C1 segment of cervical spinal cord (tissue), 14 donors: ENCODE measurements at places on chromosomes 6 and 20.

DNA sequence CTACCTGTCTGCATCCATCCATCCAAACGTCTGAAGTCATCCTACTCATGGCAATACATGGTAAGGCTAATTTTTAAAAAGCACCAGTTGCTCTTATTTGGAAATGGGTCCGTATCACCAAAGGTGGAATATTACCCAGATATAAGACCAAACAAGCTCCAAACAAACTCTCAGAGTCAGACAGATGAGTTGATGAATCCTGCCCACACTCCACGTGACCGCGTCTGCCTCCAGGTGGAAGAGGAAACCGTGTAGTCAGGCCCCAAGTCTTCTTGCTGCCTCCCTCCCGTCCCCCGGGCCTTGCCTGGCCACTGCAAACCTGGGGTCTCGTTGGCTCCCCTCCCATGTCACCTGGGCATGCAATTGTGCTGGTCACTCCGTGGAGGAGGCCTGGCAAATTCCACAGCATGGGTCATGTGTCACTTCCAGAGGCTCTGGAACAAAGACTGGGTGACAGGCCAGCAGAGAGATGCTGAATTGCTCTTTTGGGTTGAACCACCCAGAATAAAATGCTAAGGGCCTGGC is 31.8 kb downstream of the CTCFL start:
- DNase-seq, result no peak

DNA sequence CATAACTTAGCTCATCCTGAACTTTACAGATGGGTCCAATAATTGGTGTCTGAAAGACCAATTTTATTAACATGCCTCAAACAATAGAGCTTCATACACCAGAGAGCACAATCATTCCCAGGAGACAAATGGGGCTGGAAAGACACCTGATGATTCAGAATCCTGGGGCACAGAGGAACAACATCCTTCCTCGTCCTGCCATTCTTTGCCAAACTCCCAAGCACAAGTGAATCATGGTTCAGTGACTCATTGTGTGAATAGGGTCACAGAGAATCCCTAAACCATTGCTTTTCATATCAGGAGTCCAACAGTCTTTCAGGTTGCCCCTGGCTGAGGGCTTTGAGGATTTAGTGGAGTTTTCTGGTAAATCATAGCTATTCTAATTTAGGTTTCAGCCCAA is 266.4 kb upstream of the BMP2 start:
- no peak for DNase-seq

DNA sequence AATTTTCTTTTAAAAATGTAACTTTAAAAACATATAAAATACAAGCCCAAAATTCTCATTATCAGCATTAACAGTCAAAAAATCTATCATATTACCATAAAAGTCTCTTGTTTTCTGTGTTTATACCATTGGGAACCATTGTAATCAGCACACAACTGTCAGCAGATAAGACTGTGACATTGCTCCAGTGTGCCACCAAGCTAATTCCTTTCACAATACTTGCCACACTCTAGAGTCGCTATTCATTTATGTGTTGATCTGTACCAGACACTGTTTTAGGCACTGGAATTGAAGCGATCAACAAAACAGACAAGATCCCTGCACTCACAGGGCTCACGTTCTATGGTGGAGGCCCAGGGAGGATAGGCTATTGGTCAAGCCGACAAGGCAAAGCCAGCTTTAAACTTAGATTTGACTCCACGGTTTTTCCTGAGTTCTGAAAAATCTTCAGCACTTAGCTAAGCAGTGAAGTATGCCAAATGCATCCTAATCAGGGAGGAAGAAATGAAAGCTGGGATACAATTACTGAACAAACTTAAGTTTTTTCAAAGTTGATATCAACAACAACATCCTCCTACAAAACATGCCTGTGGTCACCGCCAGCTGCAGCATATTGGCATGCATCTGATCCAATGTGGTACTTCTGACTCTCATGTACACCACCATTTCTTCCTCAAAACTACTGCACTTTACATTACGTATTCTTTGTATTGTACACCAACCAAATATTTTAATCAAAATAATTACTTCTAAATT is 60.5 kb downstream of the GMDS start:
- DNase-seq, result no peak

GRCh38 chr6:79230149-79230548 is 4.3 kb downstream of the HMGN3 start:
- no peak for DNase-seq

DNA sequence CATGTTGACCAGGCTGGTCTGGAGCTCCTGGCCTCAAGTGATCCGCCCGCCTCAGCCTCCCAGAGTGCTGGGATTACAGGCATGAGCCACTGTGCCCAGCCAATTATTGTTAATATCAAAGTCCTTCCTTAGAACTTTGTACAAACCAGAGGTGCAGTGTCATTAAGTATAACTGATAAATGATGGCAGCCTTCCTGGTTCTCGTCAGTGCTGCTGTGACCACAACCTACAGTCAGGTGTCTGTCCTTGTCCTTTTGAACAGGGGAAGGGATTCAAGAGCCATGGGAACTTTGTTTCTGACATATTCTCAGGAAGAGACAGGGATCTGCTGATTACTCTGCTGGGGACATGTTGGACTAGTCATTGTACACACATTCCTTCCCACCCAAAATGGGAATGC is 103.2 kb upstream of the TIAM2 start:
- no peak for DNase-seq

GRCh38 chr6:132685009-132685408 is 26.0 kb upstream of the TAAR1 start:
- no peak for DNase-seq

GRCh38 chr6:10350720-10351119 is 64.2 kb downstream of the TFAP2A start:
- no peak for DNase-seq

DNA sequence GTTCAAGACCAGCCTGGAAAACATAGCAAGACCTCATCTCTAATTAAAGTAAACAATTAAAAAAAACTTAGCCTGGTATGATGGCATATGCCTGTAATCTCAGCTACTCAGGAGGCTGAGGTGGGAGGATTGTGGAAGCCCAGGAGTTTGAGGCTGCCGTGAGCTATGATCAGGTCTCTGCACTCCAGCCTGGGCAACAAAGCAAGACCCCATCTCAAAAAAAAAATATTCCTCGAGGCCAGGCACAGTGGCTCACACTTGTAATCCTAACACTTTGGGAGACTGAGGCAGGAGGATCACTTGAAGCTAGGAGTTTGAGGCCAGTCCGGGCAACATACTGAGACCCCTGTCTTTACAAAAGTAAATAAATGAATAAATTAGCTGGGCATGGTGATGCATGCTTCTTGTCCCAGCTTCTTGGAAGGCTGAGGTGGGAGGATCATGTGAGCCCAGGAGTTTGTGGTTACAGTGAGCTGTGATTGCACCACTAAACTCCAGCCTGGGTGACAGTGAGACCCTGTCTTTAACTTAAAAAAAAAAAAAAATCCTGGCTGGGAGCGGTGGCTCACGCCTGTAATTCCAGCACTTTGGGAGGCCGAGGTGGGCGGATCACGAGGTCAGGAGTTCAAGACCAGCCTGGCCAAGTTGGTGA is 9.3 kb upstream of the C2 start:
- DNase-seq, result no peak

DNA sequence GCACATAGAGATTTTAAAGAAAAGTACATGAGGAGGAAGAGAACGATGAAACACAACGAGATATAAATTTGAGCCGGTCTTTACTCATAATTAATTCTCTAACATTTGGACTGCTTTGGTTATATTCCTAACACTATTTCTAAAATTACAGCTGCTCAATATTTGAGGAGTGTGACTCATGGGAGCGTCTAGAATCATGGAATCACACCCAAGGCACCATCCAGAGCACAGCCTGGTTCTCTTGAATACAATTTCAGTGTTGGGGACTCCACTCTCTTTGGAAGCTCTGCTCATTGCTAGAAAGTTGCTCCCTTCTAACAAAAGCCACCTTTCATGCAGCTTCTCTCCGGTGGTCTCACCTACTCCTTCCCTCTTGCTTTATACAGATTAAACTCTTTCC is 64.4 kb downstream of the LY86 start:
- DNase-seq, result no peak

- DNase-seq, result no peak
These were observed 1224.2 kb upstream of the GJE1 start for GRCh38 chr6:140908505-140908904.

DNA sequence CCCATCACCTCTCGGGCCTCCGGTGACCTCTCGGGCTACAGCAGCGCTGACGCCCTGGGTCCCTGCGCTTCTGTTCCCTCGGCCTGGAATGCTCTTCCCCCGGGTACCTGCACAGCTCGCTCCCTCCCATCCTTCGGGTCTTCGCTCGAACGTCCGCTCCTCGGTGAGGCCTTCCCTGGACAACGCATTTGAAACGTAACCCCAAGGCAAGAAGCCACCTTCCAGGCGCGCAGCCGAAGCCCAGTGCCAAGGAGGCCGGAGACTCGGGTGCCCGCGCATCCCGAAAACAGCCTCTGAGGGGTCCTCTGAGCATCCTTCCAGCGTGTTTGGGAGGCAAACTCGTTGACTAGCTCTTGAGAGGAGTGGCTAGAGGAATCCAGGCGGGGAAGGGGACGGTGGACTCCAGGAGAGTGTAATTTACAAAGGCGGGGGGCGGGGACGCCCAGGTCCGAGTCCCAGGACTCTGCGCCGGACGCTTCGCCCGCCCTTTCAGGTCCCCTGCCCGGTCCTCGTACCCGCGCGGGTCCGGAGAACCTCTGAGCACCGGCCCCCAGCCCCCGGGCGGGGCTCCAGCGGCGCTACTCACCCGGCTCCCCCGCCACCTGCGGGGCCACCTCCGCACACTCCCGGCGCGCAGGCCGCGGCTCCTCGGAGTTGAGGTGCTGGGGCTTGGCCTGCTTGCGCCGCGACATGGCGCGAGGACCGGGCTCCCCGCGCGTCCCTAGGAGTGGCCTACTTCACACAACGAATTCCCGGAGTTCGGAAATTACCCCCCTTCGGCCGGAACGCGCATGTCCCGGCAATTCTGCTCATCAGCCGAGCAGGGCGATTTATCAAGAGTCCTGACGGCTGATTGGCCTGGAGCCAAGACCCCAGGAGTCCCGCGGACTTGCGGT is 86.8 kb downstream of the ZFP64 start:
- no peak for DNase-seq

GRCh38 chr6:167219967-167220512 is 62.3 kb upstream of the GPR31 start:
- DNase-seq, result no peak

DNA sequence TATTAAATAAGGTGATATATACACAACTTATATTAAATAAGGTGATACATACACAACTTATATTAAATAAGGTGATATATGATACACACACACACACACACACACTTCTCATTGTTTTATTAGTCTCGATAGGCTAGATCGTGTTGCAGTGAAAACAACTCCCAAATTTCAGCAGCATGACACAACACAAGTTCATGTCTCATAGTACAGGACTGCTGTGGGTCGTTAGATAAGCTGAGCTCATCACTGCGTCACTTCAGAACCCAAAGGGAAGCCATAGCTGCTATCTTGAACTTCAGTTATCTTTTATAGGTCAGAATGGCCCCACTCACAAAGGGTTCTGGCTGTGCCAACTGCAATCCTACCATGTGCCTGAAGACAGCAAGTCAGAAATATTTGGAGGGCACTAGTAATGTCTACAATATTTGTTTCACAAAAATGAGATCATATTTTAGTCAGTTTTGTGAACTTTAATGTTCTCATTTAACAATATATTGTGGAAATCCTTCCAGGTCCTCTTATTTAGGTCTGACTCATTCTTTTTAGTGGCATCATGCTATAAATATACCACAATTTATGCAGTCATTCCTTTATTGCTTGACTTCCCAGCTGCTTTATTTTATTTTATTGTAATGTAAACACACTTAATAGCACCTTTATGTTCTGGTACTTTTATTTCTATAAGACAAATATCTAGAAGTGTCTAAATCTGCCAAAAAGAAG is 290.2 kb downstream of the PHACTR1 start:
- no peak for DNase-seq

DNA sequence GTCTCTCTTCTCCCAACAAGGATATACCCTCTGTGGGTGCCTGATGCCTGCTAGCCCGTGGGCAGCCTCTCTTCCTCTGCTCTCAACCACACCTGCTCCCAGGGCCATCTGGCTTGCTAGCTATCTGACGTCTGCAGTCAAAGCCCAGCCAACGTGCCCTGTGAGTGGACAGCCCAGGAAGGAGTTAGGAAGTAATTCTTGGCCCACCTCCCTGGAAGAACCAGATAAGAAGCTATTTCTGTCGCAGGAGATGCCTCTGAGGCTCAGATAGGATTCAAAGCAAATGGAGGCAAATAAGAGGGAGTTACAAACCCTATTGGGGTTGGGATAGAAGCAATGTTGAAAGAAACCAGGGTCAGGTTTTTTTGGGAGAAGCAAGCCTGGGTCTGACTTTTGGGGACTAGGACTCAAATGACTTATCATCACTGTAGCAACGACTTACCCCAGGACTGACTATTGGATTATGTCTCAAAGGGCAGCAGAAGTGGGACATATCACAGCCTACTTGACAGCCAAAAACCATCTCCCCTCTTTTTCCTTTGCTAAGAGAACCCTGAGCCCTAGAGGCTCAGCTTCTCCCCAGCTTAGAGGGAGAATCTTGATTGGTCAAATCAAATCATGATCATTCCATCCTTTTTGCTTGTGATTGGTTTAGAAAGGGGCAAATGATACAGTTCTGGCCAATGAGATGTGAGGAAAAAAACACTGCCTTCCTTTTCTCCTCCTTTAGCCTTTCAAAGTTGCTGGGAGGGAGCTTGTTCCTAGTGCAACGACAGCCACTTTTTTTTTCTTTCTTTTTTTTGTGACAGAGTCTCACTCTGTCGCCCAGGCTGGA is 18.0 kb upstream of the CDK5RAP1 start:
- no peak for DNase-seq

GRCh38 chr20:23419995-23420901 is 1.0 kb downstream of the NAPB start:
- no peak for DNase-seq
